NCI-H1436 (cell line): ENCODE measurements at places on chromosomes 1 and 21.

DNA sequence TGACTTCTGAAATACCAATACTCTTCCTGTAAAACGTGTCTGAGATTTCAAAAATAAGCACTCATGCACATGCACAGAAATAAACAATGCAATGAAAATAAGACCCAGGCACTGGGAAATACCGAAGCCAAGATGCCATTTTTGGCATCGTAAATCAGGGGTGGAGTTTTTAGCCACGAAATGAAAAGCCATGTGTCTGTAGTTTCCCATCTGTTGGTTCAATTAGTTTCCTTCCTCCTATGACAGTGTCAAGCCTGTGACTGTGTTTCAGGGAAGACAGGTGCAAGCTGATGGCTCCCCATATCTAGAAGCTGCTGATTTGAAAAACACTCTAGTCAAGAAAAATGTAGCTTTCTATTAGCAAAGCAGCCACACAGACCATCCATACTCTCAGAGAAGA lies 480.4 kb upstream of the CAMK1G start:
- peak; percentile 19 for DNase-seq

GRCh38 chr1:209884665-209885117 lies 53.3 kb upstream of the SYT14 start:
- DNase-seq: no peak

DNA sequence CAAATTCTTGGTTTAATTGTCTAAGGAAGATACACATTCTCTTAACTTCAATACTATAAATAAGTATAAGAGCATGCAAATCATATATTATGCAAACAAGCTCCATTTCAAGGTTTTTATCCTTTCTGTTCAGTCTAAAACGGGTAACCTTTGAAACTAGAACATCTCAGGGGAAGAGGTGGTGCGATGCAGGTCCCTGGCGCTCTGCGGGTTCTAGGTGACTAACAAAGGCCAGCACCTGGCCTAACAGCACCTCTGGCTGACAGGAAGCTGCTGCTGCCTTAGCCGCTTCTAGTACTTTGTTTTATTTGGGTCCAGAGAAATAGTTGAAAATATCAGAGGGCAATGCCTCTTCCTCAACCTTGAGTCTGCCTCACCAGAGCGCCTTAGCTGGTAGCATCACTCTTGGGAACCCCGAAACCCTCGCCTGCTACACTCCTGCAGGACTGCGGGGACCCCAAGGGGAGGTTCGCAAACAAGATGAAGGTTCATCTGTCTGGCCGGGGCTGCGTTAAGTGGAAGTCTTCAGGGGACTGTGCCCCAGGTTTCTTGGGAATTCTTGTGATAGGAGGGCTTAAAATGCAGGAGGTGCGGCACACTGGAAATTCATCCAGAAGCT lies 45.5 kb downstream of the PRDM15 start:
- no peak for DNase-seq

- no peak for DNase-seq
Observed at GRCh38 chr21:45403133-45403824, 1.7 kb upstream of the COL18A1 start.

- no peak for DNase-seq
Observed at GRCh38 chr1:212593821-212594251, 14.7 kb upstream of the ATF3 start.
